ENCODE measurements at places on chromosomes 1 and 21.

GRCh38 chr1:31569596-31570173, 6.6 kb upstream of the TINAGL1 start:
- DNase-seq: no peak

GRCh38 chr1:89298461-89298860, 25.8 kb upstream of the GBP5 start:
- DNase-seq: no peak

DNA sequence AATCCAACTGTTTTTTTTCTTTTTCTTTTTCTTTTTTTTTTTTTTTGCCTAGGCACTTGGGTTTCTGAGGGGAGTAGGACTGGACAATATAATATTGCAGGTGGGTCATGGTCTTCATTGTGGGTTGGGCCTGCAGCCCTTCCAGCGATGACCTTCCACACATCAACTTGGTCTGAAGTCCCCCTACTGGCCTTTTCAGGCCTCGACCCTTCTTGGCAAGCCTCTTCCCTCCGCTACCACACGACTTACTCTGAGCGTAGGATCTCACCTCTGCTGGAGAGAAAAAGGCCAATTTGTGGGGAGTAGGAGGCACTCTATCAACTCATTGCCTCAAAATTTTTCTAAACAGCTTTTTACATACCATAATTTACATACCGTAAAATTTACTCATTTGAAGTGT, 51.1 kb upstream of the GRIK3 start:
- no peak for DNase-seq

DNA sequence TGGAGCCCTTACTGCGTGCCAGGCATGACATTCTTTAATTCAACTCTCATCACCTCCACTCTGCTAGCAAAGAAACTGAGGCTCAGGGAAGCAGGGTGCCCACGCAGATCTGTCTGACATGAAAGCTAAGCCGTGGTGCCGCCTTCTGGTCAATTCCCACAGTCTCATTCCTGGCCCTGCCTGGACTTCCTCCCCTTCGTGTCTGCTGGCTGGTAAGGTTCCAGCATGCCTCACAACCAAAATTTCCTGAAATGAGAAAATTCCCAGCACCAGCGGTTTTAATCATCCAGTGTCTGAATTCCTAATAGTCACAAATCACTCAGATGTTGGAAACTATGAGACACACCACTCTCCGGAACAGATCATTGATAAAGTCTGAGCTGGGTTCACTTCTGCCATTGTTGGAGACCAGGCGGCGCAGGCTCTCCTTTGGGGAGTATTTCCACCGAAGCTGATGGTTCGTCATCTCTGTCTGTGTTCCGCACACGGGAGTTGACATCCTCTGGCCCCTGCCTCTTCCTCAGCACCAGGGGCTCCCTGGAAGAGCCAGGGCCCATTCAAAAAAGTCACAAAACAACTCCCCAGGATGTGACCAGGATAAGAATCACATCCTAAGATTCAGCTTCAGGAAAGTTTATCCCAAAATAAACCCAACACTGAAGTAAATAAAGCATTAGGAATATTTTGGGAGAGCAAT, 167.7 kb downstream of the PLPP3 start:
- no peak for DNase-seq

GRCh38 chr1:93961906-93962305, 52.7 kb upstream of the GCLM start:
- no peak for DNase-seq

- no peak for DNase-seq
These were observed 22.9 kb upstream of the PKN2 start for GRCh38 chr1:88661188-88661587.

- DNase-seq: no peak
These were observed 37.7 kb upstream of the DDAH1 start for GRCh38 chr1:85502625-85503083.

GRCh38 chr1:20511518-20512428, 3.8 kb upstream of the MUL1 start:
- no peak for DNase-seq

DNA sequence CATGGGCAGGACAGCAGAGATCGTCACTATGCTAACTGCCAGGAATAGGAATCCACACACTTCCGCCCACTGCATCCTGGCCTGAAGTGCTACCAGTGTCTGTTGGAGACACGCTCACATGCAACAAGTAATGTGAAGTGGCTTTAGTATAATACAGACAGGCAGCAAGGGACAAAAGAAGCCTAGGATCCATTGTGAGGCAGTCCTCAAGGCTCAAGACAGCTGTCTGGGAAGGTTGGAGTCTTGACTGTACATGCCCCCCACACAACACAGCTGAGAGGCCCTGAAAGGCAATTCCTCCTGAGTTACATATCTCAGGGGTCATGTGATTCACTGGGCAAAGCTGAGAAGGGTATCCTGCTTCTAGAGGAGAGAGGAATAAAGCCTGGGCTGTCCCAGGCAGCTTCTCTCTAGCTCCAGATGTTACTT, 39.9 kb upstream of the CD1D start:
- DNase-seq: no peak

DNA sequence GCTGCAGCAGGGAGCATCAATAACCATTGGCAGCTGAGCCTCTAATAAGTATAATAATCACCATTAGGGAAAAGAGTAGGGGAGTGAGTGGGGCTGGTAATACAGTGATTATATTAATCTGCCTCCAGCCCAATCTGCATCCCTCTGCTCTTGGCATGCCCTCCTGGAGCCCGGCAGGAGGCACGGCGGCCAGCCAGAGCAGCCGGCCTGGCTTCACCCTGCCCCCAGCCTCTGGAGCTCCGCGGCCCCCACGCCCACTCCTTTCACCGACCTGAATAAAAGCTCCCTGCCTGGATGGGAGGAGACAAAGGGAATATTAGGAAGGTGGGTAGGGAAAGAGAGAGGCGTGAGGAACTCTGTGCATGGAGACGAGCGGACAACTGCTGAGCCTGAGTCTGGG, 28.3 kb downstream of the OPTC start:
- no peak for DNase-seq

DNA sequence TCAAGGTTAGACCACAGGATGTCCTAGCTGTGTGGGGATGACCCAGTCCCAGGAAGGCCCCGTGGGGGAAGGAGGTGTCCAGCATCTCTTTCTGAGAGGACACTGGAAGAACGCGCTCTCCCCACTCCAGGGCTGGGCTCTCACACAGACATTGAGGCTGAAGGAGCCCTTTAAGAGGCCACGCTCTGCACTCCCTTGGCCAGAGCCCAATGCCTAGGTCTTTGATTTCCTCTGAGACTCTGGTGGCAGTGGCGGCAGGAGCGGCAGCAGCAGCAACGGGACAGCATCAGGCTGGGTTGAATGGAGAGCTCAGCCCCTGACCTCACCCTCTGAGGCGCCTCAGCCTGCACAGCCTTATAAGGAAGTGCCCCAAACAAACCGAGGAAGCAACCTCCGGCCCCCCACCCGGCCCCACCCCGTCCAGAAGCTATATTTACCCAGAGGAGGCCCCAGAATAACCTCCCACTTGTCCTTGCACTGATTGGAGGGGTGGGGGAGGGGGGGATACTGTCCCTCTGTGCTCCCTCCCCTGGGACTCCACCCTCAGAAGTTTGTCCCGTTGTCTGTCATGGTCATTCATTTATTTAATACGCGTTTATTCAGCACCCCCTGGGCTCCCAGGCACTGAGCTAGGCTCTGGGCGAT, 12.3 kb downstream of the NES start:
- DNase-seq: no peak

- no peak for DNase-seq
These were observed 5.0 kb downstream of the HPDL start for GRCh38 chr1:45331436-45332345.

DNA sequence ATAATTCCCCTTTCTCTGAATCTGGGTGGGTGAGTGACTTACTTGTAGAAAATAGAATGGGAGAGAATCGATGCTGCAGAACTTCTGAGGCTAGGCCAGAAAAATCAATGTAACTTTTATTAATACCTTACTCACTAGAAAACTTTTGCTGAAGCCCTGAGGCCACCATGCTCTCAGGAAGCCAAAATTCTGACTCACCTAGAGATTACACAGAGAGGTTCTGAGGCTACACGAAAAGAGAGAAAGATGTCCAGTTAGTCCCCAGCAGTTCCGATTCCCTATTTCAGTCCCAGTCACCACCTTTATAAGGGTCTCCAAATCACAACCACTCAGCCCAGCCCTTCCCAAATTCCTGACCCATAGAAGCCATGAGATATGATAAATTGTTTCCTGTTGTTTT, 135.2 kb downstream of the NTPCR start:
- DNase-seq: no peak

GRCh38 chr21:26977746-26978145, 10.9 kb upstream of the ADAMTS5 start:
- no peak for DNase-seq

GRCh38 chr1:33322109-33322508, 1.2 kb upstream of the A3GALT2 start:
- no peak for DNase-seq

GRCh38 chr1:18721041-18721440, 90.4 kb downstream of the PAX7 start:
- DNase-seq: no peak

DNA sequence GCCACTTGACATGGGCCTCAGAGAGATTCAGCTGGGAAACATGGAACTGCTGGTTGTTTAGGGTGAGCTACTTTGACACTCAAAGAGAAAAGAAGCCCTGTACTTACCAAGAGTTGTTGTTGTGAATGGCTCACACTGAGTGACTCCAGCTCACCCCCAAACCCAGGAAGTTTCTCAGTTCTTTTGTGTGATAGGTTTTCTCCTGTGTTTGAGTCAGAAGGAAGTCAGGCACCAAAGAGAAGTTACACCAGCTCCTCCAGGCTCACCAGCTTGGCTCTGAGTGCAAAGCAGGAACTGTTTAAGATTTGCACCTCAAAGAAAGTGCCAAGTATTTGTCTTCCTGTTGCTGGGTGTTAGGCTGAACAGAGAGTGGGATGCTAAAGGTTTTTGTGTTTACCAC, 111.2 kb upstream of the PROX1 start:
- DNase-seq: no peak

GRCh38 chr1:6923955-6924881, 139.0 kb downstream of the CAMTA1 start:
- no peak for DNase-seq

GRCh38 chr1:83834621-83835264, 164.2 kb downstream of the TTLL7 start:
- DNase-seq: no peak

- DNase-seq: no peak
These were observed at the start of gene CLCNKA for GRCh38 chr1:16021681-16022080. CLCNKA (plus strand) TSS chr1:16022036; CDS start chr1:16022620, 584 bp downstream.

- no peak for DNase-seq
These were observed 111.1 kb downstream of the LMO4 start for GRCh38 chr1:87439821-87440220.

GRCh38 chr1:174219606-174220370, 60.5 kb downstream of the RABGAP1L start:
- DNase-seq: no peak

DNA sequence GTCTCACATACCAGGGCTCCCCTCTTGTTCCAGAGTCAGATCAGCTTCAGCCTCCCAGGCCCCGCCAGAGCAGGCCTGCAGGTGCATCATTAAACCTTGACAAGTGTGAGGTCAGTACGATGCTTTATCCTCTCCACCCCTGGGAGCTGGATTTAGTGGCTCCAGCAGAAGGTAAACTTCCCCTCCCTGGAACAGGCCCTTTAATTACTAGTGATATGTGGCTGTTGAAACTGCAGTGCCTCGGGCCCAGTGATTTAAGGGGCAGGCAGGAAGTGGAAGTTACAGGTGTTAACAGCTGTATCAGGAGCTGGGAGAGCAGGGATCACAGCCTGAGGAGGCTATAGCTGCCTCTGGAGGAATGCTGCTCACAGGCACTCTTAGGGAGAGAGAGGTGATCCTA, 132.4 kb upstream of the KLHDC7A start:
- DNase-seq: no peak

- DNase-seq: no peak
These were observed 447.2 kb downstream of the MATN1 start for GRCh38 chr1:30275926-30276764.

- DNase-seq: no peak
These were observed 275.2 kb upstream of the NEGR1 start for GRCh38 chr1:72557446-72558049.

DNA sequence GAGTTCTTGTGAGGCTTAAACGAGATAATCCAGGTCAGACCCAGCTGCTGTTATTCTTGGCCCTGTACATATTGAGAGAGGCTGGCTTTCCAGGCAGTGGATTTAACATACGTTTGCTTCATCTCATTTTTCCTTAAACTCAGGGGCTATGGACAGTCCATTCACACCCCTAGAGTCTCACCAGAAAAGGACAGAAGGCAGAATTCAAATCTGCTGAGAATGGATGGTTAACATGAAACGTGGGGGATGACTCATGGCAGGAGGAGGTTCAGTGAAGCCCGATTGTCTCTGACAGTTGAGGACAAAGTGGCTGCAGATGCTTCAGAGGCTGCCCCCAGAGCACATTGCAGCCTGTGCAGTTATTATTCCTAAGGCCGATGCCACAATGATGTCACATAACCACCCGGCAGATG, 39.5 kb downstream of the TGFB2 start:
- DNase-seq: no peak

- no peak for DNase-seq
These were observed 53.2 kb upstream of the MRPS6 start for GRCh38 chr21:34020005-34020847.

GRCh38 chr21:29386803-29387202, 88.1 kb downstream of the BACH1 start:
- DNase-seq: no peak

- DNase-seq: no peak
These were observed 22.3 kb downstream of the BLZF1 start for GRCh38 chr1:169390303-169390702.

GRCh38 chr1:100039591-100039990, 69.8 kb downstream of the SLC35A3 start:
- no peak for DNase-seq

GRCh38 chr1:68706639-68707317, 209.9 kb upstream of the DEPDC1 start:
- DNase-seq: no peak

DNA sequence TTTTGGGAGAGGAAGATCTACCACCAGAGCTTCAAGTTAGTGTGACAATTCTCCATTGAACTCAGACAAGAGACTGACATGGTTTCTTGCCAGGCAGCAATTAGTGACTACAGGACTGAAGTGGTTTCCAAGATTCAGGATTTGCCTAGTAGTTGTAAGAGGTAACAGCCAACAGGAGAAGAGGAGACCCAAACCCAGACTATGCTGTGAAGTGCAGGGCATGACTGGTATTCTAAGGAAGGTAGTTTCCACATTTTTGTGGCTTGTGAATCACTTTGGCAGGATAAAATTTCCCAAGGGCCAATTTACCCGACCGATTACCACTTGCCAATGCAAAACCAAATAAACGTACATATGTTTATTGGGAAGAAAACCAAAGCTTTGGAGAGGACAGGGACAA, 14.7 kb upstream of the RAP1A start:
- DNase-seq: no peak

- no peak for DNase-seq
These were observed 70.8 kb downstream of the TENT5C start for GRCh38 chr1:117676615-117677130.

- DNase-seq: no peak
These were observed 30.7 kb downstream of the RPAP2 start for GRCh38 chr1:92329347-92330129.

DNA sequence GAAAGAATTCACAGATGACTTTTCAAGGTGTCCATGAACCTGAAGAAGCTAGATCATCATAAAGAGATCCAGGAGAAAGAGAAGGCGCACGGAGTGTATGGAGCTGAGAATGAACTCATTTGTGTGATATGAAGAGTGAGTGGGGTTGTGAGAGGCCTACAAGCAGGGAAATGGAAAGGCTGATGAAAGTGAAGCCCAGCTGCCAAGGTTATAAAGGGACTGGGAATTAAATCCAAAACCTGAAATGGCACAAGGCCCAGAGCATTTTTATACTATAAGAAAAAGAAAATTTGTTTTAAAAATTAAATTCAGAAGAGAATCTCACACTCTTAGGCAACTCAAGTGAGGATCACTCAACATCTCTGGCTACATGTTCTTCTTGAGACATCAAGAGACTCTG, 43.4 kb downstream of the HSD3B1 start:
- DNase-seq: no peak
